EH (cell line): ENCODE measurements at places on chromosomes 6 and 20.

DNA sequence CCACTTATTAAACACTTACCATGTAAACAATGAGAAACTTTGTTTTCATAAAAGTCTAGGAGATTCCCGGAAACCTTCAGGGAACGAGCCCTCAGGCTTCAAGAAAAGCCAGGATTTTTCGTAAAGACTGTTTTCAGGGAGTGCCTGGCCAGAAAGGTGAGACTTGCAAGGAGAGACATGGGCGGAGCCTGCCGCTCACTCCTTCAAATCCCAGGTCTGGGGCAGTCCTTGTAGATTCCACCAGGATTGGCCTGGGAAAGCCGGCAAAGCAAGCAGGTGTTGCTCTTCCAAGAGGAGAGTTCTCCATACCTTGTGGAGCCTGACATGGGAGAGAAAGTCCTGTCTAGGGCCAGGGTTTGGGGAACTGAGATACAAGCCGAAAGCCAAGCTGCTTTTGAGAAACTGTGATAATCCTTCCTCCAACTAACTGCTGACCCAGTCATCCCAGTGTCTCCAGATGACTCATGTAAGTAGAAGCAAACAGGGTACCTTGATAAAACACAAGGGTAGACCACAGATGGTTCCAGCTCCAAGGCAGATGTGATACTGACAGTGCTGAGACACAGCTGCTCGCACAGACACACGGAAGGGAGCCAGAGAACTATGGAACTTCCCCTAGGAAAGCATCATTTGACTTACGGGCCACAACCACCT is 69.4 kb upstream of the NAA20 start:
- peak; percentile 43 for DNase-seq

DNA sequence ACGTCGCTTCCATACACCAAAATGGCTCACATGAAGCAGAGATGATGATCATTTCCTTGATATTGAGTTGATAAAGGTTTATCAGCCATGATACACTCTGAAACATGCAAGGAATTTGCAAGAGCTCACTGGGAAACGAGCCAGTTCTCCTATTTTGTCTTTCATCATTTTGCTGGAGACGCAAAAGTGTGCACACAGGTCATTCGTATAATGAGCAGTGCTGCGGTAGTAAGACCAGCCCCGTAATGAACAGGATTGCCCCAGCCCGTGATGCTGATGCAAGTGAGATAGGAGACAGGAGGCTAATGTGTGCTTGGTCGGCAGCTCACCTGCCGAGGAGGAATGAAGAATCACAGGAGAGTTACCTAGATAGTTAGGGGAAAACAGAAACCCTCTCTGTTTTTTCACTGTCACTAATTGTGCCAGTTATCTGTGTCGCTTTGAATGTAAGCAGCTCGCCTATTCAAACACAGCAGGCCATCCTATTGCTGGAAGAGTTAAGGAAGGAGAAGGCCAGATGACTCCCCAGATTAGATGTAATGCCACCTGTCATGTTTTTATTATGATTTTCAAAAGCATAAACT is 391.8 kb downstream of the SAMD5 start:
- no peak for DNase-seq

DNA sequence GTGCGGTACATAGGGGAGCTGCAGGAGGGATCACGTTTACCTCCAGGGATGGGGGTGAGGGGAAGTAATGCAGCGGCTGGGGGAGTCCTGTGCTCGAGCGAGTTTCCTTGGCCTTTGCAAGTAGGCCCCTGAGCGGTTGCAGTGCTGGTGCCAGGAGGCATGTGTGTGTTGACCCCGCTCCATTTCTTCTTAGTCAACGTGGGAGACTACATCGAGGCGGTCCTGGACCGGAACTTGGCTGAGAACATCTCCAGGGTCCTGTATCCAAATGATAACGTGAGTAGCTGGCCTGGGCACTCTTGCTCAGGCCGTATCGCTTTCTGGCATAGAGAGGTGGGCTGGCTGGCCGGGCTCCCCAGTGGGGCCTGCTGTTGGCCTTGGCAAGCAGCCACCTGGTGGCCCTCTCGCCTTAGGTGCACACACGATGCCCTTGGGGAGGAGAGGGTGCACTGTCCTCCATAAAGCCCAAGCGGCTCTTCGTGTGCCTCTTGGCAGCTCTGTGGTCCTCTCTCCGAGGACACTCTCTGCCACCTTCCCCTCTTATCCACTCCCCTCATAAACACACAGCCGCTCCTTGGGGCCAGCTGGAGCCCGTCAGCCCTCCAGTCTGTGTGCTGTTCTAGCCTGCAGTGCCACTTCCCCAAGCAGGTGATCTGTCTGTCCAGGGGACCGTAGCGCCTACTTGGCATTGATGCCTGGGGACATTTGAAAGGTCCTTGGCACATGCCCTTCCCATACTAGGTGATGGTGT is 29.3 kb downstream of the PYGB start:
- no peak for DNase-seq

- DNase-seq = no peak
Observed at GRCh38 chr20:45307076-45307640, 518 bp downstream of the RBPJL start.

- no peak for DNase-seq
Observed at GRCh38 chr6:15843764-15844163, 180.9 kb upstream of the DTNBP1 start.

DNA sequence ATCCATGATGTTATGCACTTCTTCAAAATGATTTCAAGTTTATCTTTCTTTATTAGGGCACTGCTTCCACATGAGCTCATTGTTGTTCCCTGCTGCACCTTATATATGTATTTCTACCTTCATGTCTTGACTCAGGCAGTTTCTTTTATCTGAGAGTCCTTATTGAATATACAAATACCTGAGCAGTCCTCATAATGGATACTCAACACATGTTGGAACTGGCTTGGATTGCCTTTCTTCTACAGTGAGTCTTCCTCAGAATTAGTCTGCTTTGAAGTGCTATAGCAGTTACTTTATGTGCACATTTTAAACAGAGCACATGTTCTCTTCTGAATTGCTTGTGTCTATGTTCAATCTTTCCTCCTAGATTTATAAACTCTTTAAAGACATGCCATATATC is 45.3 kb upstream of the LOC128125822 start:
- DNase-seq = no peak
